ENCODE measurements at places on chromosomes 16 and 17.

DNA sequence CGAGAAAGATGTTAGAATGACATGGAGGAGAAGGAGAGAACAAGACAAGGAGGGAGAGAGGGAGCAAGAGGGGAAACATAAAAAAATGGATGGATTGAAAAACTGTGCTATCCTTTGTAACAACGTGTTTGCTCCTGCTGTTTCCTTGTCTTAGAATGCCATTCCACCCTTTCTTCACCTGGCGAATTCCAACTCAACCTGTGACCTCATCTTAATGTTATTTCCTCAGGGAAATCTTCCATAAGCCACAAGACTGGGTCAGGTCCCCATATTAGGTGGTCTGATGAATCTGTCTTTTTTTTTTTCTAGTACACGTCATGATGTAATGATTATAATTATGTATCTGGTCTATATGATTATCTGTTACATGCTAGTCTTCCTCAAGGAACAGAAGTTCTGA is 195.0 kb upstream of the MAF start:
- no peak for DNase-seq

DNA sequence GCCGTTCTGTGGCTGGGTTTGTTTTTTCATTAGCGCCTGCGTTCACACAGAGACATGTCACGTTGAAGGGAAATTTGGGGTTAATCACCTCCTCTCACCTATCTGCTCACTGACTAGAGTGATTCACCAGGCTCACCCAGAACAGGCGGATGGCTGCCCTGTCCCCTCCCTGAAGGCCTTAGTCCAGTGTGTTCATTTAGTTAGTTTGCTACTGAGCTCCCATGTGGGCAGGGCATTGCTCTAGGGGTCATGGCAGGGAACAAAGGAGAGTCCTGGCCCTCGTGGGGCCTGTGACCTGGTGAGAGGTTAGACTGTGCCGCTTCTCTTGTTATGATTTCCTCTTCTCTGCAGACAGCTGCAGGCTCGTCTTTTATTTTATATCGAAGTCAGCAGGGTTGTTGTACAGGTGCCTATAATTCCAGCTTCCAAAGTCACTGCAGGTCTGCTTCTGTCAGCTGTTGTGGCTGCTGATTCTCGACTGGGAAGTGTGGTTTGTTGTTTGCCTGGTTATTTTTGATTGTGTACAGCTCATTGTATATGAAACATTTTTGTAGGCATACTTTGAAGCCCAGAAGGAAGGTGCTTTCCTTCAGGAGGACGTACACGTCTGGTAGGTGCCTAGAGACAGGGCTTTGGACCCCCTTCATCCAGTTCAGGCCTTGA is 73.4 kb upstream of the GSE1 start:
- no peak for DNase-seq

GRCh38 chr17:45940826-45941225 is 46.5 kb downstream of the MAPT start:
- peak; percentile 90 for DNase-seq

- no peak for DNase-seq
Observed at GRCh38 chr16:3459401-3460090, 16.1 kb downstream of the NAA60 start.

DNA sequence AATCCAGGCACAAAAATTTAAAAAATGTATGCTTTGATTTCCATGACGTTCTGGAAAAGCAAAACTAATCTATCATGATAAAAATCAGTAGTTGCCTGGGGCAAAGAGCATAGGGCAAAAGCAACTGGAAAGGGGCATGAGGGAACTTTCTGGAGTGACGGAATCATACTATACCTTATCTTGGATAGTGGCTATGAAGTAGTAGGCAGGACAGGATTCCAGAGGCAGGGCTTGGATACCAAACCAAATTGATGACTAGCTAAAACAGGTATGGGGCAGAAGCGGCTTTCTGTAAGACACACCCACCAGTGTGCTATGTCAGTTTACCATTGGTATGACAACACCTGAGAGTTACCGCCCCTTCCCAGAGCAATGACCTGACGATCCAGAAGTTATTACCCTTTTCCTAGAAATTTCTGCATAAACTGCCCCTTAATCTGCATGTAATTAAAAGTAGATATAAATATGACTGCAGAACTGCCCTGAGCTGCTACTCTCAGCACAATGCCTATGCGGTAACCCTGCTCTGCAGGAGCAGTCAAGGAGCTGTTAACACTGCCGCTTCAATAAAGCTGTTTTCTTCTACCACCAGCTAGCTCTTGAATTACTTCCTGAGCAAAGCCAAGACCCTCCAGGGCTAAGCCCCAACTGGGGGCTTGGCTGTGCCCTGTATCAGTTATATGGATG is 56.7 kb downstream of the CFDP1 start:
- no peak for DNase-seq

DNA sequence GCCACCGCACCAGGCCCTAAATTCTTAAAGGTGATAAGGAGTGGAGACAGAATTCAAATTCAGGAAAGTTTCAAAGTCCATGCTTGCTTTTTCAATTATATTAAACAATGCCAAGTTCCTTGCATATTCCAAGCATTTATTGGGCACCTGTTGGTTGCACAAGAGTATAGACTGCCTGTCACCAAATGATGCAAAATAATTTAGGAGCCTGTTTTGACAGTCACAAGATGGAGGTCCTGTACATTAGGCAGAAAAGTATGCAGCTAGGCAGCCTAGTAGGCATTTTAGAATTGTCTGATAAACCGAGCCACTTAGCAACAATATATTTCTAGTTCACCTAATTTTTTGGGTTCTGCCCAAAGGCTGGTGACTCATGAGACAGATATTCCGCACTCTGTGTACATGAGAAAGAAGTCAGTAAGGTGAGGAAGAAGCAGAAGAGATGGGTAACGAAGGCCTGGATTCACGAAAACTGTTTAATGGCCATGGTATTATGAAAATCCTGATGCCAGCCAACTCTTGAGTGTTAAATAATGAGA is 7.3 kb downstream of the ACACA start:
- DNase-seq: no peak

GRCh38 chr16:50607970-50608557 is 59.9 kb downstream of the NKD1 start:
- no peak for DNase-seq

- no peak for DNase-seq
Observed at GRCh38 chr17:13986855-13987254, 82.4 kb upstream of the COX10 start.

- no peak for DNase-seq
Observed at GRCh38 chr16:80803339-80804055, 901 bp downstream of the CDYL2 start.
